AG04450 (cell line): ENCODE measurements at places on chromosomes 5 and 9.

DNA sequence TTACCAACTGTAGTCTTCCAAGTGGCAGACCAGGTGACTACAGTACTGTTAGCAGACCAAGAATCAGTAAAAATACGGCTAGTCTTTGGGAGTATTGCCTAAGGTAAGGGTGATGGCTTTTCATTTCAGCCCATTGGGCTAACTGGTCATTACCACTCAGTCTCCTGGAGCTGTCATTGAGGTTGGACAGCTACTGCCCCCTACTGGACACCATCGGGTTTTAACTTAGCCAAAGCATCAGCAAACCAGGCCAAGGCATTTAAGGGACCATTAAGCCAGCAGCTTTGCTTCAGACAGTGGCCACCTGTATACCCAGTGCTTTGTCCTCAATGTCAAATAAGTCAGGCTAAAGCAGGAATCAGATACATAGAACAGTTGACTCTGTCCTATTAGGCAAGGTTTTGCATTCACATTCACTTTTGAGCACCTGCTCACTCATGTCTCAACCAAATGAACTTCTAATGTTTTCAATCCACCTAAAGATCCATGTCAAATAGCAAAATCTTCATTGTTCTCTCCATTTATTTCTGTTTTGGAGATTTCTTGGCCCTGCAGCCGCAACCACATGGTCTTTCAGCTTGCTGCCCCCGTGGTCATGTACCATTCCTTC lies 117.2 kb downstream of the INVS start:
- no peak for DNase-seq

GRCh38 chr5:77957-78804 lies 13.8 kb upstream of the PLEKHG4B start:
- DNase-seq, result no peak

DNA sequence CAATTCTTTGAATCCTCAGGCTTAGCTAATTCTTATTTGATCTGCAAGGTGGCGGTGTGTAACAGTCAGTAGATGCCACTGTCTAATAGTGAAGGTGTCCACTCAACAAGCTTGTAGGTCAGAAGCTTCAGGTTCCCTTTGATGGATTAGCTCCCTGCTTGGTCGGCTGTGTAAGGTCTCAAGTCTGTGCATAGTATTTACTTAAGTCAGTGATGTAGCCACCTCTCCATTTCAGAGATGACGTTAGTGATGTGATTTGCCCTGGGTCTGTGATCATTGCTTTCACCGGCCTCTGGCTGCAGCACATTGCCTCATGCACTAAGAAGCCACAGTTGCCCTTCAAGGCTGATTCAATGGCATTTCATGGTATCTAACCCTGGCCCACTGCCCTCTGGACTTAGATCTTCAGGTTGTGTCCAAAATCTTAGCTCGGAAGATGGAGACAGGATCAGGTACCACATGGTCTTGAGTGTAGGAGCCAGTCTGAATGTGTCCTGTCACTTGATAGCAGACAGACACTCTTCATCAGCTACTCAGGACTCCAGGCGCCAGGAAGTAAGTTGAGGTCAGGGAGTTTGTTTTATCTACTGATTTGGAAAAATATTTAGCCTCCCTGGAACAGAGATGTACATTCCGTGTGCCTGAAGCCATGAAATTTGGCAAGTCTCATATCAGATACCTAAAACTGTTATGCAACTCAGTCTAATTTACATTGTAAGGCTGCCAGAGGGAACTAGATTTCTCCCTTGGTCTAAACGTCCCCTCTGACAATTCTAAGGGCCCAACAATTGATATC lies 42.9 kb downstream of the SUB1 start:
- peak; percentile 30 for DNase-seq

GRCh38 chr9:26324786-26325443 lies 567.7 kb downstream of the CAAP1 start:
- DNase-seq, result peak; percentile 33

DNA sequence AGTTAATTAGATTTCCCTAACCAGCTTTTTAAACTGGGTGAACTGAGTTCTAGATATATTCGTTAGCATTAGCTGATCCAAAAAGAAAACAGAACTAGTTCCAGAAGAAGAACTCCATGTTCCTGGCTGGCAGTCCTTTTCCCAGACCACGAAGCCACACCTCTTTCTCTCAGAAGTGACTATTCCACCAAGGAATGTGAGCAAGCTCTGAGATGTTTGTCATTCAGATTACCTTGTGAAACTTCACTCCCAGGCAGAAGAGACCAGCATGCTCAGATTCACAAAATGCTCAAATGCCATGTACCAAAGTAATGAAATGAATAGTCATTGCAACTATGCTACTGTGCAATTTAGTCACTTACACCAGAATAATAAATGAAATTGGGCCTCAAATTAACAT lies 4.4 kb upstream of the SSBP2 start:
- DNase-seq, result peak; percentile 56

DNA sequence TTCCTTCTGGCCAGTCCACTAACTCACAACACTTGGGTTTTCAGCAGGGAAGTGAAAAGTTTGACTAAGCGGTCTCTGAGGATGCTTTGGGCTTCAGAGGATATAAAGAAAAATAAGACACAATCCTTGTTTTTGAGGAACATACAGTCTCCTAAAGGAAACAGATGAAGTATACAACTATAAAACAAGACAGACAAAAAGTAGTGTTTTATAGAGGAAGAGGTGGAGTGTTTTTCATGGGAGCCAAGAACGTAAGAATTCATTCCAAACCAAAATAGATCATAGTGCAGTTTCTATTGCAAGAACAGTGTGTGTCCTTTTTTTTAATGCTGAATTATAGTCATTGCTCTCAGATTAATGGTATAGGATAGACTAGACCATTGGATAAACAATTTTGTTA lies 586.9 kb upstream of the BRINP1 start:
- DNase-seq, result no peak

- DNase-seq, result no peak
Measured at GRCh38 chr9:12980085-12980851, 205.4 kb downstream of the LURAP1L start.

- DNase-seq, result no peak
Measured at GRCh38 chr9:120711354-120711753, 2.9 kb downstream of the MEGF9 start.

- DNase-seq, result no peak
Measured at GRCh38 chr5:103674739-103675138, 112.2 kb upstream of the NUDT12 start.

GRCh38 chr5:149040421-149040820 lies 22.4 kb downstream of the SH3TC2 start:
- DNase-seq, result no peak

DNA sequence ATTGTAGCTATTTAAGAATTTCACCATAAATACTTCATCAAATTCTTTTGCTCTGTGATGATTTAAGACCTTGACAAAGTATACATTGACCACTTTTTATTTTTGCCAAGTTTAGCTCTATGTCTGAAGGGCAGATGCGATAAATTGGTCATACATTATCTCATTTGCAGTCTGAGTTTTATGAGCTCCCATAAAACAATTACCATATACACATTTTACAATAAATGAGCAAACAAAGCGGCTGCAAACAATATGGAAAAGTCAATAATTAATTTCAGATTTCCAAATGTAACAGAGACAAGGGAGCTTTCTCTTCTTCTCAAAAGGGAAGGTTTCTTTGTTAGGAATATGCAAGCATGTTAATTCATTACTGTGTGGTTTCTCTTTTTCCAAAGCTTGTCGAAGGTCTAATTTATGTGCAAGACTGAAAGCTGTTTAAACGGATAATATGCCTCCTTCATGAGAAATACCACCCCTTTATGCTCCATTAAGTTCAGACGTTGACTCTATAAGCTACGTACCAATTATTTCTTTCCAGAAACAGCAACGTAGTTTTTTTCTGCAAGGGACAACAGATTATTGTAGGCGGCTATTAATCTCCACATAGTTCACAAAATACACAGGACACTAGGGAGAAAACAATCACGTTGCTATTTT lies 7.0 kb upstream of the IZUMO3 start:
- no peak for DNase-seq

DNA sequence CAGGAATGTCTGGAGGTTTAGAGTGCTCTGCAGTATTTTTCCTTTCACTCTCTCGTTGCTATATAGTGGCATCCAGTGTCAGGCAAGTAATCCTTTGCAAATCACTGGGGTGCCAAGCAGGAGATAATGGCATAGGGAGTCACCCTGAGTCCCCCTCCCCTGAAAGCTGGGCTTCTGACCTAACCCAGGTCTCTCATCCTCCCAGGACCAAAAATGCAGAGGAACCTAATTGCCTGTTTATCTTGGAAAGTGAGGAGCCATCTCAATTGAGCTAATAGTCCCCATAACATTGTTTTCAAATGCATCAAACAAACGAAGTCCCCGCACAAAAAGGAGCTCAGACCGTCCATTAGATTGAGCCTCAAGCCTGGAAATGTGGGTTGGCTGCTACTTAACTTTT lies 368.0 kb upstream of the IRX2 start:
- no peak for DNase-seq

DNA sequence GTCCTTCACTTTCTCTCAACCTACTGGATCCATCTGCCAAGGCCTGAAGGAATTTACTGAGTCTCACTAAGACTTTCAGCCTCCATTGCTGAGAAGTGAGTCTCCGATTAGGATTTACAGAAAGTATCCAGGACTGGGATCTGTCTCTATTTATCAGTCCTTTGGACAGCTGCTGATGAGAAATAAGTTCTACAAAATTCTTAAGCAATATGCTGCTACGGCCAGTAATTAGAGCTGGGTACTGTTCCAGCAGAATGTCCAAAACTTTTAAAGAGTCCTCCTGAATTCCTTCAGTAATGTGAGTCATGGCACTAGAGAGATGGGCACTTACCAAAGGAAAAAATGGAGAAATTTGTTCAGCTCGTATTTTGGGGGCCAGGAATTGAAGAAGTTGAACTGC lies 5.9 kb downstream of the TEX10 start:
- peak; percentile 10 for DNase-seq

- no peak for DNase-seq
Measured at GRCh38 chr9:114905170-114905940, 25.0 kb downstream of the TNFSF8 start.

- DNase-seq, result no peak
Measured at GRCh38 chr9:33044677-33045282, 19.7 kb downstream of the DNAJA1 start.

DNA sequence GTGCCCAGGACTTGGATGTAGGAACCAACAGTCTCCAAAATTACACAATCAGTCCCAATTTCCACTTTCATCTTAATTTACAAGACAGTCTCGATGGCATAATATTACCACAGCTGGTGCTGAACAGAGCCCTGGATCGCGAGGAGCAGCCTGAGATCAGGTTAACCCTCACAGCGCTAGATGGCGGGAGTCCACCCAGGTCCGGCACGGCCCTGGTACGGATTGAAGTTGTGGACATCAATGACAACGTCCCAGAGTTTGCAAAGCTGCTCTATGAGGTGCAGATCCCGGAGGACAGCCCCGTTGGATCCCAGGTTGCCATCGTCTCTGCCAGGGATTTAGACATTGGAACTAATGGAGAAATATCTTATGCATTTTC lies 837 bp downstream of the PCDHB2 start:
- no peak for DNase-seq

- DNase-seq, result no peak
Measured at GRCh38 chr5:164065266-164065665, 559.8 kb downstream of the MAT2B start.

GRCh38 chr5:93723681-93724080 lies 17.7 kb downstream of the POU5F2 start:
- no peak for DNase-seq

- DNase-seq, result no peak
Measured at GRCh38 chr5:142204219-142204618, 95.6 kb downstream of the NDFIP1 start.

DNA sequence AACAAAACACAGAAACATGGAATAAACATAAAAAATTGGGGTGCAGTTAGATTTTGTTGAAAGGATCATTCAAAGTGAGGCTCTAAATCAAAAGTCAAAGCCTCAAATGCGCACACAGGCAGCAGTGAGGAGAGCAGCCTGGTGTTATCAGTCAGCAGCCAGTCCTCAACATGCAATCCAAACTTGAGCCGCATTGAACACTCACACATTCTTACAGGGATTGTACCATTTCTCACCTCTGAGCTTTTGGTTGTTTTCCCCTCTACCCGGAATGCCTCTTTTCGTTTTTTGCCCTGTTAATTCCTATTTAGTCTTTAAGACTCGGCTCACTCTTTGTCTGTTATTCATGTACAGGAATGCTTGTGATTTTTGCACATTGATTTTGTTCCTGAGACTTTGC lies 81.1 kb upstream of the PUM3 start:
- no peak for DNase-seq

DNA sequence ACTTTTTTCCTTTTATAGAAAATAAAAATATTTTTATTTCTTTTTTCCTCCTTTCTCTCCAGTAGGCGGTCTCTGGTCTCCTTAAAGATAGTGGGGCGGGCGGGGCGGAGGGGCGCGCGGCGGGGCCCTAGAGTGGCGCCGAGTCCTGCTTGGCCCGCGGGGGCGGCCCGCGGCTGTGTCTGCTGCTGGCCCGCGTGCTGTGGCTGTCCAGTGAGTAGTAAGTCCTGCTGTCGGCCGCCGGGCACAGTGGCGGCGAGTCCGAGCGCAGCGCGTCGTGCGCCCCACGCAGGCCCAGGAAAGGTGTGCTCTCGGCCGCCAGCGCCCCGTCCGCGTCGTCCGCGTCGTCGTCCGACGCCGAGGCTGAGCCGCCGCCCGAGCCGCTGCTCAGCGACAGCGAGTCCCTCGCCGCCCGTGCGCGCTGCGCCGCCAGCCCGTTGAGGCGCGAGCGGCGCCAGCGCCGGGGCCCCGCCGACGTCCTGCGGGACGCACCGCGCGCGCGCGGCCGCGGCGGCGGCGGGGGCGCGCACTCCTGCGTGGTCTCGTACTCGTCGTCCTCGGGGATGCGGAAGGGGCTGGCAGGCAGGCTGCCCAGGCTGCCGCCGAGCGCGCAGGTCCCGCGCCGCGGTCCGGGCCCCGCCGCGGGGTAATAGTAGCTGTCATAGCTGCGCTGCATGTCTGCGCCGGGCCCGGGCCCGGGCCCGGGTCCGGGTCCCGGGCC lies 52.3 kb downstream of the PSD2 start:
- no peak for DNase-seq

- no peak for DNase-seq
Measured at GRCh38 chr5:170811719-170812118, 28.2 kb downstream of the GABRP start.

DNA sequence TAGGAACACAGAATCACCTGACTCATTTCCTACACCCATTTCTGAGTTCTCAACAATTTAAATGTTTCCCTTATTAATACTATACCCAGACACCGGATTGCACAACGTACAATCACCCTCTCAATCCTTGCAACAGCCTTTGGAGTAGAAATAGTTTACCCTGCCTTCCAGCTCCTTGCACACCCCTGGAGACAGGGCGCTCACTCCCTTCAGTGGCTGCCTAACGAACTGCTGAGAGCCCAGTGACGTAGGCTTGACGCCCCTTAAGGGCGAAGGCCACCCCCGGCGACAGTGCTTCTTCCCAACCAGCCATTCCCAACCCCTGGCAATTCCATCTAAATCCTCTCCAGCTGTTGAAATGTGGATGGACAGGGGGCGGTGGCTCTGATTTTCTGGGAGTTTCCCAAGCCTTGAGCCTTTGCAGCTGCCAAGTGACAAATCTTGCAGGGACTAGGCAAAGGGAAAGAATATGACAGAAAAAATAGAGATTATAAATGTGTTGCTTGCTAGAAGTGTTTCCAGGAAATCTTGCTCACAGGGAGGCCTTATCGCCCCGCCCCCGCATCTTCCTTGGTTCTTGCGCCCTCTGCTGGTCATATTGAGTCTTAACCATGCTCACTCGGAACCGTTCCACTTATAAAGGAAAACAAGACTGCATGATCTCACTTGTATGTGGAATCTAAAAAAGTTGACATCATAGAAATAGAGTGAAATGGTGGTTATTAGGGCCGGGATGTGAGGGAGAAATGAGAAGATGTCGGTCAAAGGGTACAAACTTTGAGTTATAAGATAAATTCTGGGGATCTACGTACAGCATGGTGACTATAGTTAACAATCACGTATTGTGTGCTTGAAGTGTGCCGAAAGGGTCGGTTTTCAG lies 7.6 kb upstream of the BARX1 start:
- DNase-seq, result peak; percentile 53
